Stimulated activated CD8-positive, alpha-beta memory T cell treated with anti-CD3 and anti-CD28 coated beads, Interleukin-7, amount 100 ng/mL, for 1 hour (primary cell): ENCODE measurements at places on chromosomes 13 and 19.
A peak's percentile ranks its signal among the peaks of the same experiment; 100 is the strongest.

DNA sequence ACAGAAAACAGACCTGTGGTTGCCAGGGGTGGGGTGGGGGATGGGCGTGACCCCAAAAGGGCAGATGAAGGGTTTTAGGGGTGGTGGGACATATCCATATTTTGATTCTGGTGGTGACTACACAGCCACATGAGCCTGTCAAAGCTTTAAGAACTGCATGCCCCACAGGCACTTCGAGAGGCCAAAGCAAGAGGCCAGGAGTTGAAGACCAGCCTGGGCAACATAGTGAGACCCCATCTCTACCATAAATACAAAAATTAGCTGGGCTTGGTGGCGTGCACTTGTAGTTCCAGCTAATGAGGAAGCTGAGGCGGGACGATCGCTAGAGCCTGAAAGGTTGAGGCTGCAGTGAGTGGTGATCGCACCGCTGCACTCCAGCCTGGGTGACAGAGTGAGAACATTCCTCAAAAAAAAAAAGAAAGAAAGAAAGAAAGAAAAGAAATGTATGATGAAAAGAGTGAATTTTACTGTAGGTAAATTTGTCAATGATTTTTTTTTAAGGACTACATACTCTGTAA lies 18.9 kb upstream of the BCL3 start:
- DNase-seq, result no peak

DNA sequence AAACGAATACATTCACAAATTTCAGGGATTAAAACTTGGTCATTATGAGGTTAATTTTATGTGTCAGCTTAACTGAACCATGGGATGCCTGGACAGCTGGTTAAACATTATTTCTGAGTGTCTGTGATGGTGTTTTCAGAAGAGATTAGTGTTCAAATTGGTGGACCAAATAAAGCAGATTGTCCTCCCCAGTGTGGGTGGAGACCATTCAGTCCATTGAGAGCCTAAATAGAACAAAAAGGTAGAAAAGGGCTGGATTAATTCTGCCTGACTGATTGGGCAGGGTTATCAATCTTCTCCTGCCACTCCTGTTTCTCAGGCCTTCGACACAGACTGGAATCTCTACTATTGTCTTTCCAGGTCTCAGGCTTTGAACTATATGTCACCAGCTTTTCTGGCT lies 203.8 kb upstream of the SLITRK6 start:
- DNase-seq, result no peak

GRCh38 chr19:3469638-3470499 lies 10.5 kb downstream of the SMIM24 start:
- DNase-seq, result no peak

DNA sequence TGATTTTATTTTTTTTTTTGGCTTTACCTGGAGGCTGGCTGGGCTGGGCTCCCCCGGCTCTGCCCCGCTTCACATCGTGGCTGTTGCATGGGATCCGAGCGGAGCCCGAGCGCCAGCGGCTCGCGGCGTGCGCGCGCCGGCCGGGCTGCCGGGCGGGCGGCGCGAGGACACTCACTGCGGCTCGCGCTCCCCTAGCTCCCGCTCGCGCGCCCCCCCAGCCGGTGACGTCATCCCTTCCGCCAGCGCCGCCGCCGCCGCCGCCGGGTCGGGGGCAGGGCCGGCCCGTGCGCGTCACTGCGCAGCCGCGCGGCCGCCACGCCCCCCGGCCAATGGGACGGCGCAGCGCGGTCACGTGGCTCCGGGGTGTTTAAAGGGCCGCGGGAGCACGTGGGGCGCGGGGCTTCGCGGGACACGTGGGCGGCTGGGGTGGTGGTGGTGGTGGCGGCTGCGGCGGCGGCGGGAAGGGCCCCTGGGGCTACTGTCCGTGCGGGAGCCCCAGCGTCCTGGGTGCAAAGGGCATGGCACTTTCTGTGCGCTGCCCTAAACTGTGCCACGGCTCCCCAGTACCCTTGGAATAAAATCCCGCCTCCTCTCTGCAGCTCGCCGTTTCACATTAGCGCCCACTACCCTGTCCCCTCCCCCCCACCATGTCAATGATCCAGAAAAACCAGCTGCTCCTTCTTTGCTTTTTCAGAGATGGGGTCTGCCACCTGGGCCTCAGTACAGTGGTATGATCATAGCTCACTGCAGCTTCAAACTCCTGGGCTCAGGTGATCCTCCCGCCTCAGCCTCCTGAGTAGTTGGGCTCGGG lies at the start of gene PTPRS:
Gene PTPRS, minus strand, starts transcription at position 176 of the 811 bp plus-strand sequence. CDS start 54,672 bp downstream, outside the sequence.
- peak; percentile 37 for DNase-seq

DNA sequence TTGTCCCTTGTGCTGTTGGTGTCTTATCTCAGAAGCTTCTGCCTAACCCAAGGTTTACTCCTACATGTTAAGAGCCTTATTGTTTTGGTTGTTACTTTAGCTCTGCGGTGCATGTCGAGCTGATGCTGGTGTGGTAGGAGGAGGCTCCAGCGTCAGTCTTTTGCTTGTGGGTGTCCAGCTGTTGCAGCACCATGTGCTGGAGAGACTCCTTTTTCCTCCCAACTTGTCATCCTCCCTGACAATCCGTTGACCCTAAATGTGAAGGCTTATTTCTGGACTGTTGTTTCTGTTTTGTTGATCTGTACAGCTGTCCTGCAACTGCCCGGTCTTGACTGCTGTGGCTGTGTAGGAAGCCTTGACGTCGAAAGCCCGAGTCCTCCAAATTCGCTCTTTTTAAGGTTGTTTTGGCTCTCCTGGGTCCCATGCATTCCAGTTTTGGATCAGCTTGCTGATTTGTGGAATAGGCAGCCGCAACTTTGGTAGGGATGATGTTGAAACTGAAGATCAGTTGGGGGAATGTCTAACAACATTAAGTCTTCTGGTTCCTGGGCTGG lies 15.3 kb downstream of the NAXD start:
- DNase-seq, result no peak

- no peak for DNase-seq
Observed at GRCh38 chr19:54644056-54644455, 13.8 kb downstream of the LILRB1 start.

DNA sequence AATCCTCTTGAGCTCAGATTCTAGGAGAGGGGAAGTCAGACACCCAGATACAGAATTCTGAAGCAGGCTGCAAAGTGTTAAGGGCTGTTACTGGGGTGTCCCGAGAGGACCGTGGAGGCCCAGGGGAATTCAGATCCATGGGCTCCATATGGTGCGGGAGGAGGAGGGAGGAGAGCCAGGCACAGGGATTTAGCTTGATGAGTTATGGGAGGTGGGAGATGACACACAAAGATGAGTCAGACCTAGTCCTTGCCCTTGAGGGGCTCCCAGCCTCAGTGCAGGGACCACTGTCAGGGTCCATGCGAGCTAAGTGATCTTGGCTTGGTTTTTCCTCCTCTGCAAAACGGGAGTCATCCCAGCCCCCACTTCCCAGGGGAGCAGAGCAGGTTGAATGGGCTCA lies 14.4 kb upstream of the GIPR start:
- DNase-seq, result no peak

GRCh38 chr13:109253316-109253715 lies 533.1 kb downstream of the IRS2 start:
- no peak for DNase-seq

DNA sequence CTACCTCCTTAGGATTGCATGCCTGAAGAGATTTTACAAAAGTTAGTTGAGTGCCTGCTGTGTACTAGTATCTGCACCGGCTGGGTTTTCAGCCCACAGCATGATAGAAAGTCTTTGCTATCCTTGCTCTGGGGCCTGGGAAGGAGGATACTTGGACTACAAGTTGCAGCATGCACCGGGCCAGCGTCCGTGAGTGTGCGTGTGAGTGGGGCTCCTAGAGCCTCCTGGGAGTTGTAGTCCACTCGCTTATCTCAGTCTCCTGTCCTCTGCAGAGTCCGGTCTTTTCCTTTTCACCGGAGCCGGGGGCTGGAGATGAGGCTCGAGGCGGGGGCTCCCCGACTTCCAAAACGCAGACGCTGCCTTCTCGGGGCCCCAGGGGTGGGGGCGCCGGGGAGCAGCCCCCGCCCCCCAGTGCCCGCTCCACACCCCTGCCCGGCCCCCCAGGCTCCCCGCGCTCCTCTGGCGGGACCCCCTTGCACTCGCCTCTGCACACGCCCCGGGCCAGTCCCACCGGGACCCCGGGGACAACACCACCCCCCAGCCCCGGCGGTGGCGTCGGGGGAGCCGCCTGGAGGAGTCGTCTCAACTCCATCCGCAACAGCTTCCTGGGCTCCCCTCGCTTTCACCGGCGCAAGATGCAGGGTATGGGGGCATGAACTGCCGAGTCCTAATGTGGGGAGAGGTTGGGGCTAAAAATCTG lies 20.6 kb downstream of the BRSK1 start:
- DNase-seq, result no peak

DNA sequence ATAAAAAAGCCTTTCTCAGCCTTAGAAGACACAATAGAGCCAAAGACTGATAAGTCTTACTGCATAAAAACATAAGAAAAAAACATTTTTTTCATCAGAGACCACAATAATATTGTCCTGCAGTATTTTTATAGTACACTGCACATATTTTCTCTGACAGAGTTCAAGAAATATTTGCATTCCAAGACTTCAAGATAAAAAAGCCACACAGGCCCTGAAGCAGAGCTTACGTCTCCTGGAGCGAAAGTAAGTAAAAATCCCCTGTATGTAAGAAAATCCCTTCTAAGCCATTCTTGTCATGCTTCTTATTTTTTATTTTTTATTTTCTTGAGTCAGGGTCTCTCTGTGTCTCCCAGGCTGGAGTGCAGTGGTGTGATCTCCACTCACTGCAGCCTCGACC lies 755.9 kb downstream of the LIG4 start:
- DNase-seq, result no peak

DNA sequence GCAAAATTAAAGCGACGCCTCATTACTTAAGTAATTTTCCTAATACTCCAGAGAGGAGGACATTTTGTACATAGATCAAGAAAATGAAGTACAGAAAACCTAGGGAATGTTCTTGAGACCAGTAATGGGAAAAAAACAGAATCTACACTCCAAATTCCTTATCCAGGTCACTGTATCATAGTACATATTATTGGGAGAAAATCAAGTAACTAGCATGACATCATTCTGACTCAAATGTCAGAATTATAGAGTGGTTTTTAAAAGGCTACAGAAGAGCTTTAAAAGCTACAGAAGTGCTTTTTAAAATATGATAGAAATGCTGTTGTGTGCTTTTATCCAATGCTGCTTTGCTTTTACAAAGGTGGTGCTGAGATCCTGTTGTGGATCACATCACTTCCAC lies 86.3 kb upstream of the SLC15A1 start:
- DNase-seq, result no peak

DNA sequence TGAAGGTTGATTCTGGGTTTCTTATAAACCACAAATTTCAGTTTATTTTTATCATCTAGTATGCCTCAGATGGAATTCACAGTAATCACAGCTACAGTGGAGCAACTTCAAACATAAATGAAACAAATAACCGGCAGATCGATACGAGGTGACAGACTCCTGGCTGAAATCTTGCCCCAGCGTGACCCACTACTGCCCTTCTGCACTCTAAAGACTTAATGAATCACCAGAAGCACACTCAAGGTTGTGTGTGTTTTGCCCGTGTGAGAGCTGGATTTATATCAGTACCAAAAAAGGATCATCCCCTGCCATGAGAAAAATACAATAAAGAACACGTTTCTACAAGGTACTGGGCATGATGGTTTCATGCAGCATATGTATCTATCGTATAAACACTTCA lies 161.7 kb downstream of the KLF12 start:
- DNase-seq, result no peak

DNA sequence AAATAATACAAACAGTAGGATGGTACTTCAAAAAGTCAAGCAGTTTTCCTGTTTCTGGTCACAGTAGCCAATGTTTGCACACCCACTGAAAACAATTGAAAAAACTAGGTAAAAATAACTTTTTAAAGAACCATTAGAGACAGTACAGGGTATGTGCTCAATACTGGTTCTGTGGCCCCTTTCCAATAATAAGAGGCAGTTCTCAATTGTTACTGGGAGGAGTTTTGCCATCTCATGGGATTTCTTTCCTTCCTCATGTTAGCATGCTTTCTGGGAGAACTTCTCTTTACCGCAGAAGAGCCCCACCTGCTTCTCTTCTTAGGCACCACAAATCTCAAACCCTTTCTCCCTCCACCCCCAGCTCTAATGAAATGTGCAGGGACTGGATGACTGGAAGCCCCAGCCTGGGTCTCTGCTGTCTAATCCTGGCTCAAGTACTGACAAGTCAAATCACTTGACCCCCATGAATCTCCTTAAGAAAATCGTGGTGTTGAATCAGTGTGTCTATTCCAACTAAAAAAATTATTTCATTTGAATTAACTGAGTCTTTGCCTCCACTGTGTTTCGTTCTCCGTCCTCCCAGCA lies 14.6 kb downstream of the METTL21C start:
- no peak for DNase-seq

- DNase-seq, result peak; percentile 19
Observed at GRCh38 chr19:12090807-12091206, 26.3 kb downstream of the ZNF844 start.

DNA sequence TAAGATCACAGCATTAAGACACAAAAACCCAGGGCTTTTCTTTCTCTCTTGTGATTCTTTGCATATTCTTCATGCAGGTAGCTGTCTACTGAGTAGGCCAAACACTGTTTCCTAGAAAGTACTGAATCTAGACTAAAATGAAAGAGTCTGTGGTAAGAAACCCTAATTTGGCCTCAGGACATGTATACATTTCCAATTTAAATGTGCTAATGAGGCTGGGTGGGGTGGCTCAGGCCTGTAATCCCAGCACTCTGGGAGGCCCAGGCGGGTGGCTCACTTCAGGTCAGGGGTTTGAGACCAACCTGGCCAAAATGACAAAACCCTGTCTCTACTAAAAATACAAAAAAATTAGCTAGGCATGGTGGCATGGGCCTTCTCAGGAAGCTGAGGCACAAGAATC lies 57.8 kb downstream of the MYCBP2 start:
- no peak for DNase-seq

GRCh38 chr13:73169971-73170370 lies 111.2 kb downstream of the KLF5 start:
- no peak for DNase-seq

- DNase-seq, result no peak
Observed at GRCh38 chr13:44132710-44133109, 240.9 kb upstream of the SERP2 start.

GRCh38 chr13:23430664-23431063 lies 2.8 kb downstream of the SACS start:
- no peak for DNase-seq

- no peak for DNase-seq
Observed at GRCh38 chr19:12885749-12886650, 1.0 kb downstream of the KLF1 start.

DNA sequence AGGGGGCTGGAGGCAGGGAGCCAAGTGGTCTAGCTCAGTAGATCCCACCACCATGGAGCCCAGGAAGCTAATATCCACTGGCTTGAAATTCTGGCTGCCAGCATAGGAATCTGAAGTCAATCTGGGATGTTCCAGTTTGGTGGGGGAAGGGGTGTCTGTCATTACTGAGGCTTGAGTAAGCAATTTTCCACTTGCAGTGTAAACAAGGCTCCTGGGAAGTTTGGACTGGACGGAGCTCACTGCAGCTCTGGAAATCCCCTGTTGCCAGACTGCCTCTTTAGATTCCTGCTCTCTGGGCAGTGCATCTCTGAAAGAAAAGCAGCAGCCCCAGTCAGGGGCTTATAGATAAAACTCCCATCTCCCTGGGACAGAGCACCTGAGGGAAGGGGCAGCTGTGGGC lies 349.2 kb upstream of the KLHL1 start:
- DNase-seq, result no peak

GRCh38 chr19:17107546-17108452 lies 32.2 kb downstream of the MYO9B start:
- no peak for DNase-seq

GRCh38 chr19:1122972-1123363 lies 19.2 kb downstream of the GPX4 start:
- DNase-seq, result no peak

- DNase-seq, result no peak
Observed at GRCh38 chr19:50817941-50818858, 5.4 kb downstream of the KLK1 start.

GRCh38 chr13:79966493-79966895 lies 374.4 kb downstream of the SPRY2 start:
- no peak for DNase-seq
